ENCODE measurements at places on chromosomes 6 and 20. TPM values are rescaled to one million over a fixed set of nuclear protein-coding genes. Genes with fewer than 3 reads are reported as not detected.

HLA-DPA1 gene
- 23.1 TPM for total RNA-seq

GRCh38 chr6:20056350-20056992, 155.8 kb downstream of the MBOAT1 start:
- no peak overlapping the region for H3K4me3 ChIP-seq
- H3K27me3 ChIP-seq = no peaks in the 10 kb centered on the region
- DNase-seq = peak; percentile 54
- no peak overlapping the region for H3K27ac ChIP-seq
- H3K36me3 ChIP-seq = no peaks in the 10 kb centered on the region

SLCO4A1 gene
- total RNA-seq = 2.8 TPM

CHRNA4 gene
- total RNA-seq = 5.5 TPM

GRCh38 chr20:1307171-1307570, 21.8 kb downstream of the SDCBP2 start:
- DNase-seq = no peak
- peaks cover 69% of the 10 kb centered on the region for H3K36me3 ChIP-seq
- H3K4me3 ChIP-seq = no peak overlapping the region
- H3K27ac ChIP-seq = no peak overlapping the region
- H3K27me3 ChIP-seq = no peaks in the 10 kb centered on the region

DNA sequence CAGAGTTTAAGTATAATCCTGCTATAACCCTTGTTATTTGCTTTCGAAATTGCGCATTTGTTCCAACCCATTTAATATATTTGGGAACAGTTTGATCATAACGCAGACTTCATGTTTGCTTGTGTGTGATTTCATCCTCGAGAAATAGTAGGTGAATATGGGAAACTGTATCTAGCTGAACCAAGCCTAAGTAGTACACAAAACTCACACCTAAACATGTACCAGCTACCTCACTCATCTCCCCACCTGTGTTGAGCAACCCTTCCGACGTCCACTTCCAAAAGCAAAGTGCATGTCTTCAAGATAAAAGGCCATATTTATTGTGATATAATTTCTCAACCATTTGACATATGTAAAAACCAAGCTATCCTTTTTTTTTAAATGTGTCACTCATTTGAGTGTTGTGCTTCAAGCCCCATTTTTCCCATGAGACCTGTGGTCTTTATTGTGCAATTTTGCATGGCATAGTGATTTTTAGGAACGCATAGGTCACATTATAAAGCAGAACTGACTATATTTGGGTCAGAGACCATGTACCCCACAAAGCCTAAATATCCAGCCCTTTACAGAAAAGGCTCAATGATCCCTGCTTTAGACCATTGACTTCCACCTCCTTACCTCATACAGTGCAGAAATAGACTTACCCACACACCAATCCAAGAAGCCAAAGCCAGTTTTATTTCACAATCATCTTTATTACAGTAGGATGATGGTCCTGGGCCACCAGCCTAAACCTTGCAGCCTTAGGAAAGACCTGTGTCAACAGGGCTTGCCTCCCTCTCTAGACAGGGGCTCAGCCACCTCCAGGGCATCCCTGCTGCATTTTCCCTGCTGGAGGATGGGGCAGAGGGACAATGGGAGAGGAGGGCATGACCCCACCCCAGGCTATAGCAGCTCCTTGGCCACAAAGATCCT, 7.1 kb downstream of the CCND3 start:
- no peak for DNase-seq
- no peaks in the 10 kb centered on the region for H3K27me3 ChIP-seq
- peaks cover 29% of the 10 kb centered on the region for H3K4me1 ChIP-seq
- H3K4me3 ChIP-seq = no peak overlapping the region

EEF1E1 gene
- 51.5 TPM for total RNA-seq

DNA sequence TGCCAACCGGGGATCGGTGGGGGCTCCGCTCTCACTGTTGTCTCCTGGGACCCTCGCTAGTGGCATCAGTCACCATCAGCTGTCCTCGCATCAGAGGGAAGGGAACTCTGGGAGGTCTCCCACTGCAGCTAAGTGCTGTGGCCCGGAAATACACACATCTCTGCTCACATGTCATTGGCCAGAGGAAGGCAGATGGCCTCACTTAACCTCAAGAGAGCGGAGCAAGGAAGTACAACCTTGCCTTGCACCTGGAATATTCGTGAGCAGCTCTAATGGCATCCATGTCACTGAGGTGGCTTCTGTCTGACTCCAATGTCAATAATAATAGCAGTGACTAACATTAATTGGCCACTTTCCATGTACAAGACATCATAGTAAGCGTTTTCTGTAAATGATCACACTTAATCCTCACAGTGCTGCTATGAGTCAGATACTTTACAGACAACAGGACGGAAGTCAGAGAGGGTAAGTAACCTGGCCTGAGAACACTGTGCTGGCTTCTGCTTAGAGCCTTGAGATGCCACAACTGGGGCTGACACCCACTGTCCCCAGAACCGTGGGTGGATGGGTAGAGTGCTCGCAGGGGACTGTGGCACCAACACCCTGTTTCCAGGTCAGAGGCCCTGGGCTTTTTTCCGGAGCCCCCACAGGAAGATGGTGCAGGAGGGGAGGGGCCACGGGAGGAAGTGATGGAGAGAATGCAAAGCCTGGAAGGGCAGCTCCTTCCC, 6.0 kb downstream of the LHFPL5 start:
- no peak overlapping the region for H3K27ac ChIP-seq
- H3K4me1 ChIP-seq = no peaks in the 10 kb centered on the region
- peaks cover 2% of the 10 kb centered on the region for H3K36me3 ChIP-seq
- H3K27me3 ChIP-seq = no peaks in the 10 kb centered on the region
- DNase-seq = no peak

GRCh38 chr6:97009781-97010492, 85.4 kb downstream of the KLHL32 start:
- H3K4me3 ChIP-seq = no peak overlapping the region
- no peaks in the 10 kb centered on the region for H3K27me3 ChIP-seq
- H3K4me1 ChIP-seq = peaks cover 14% of the 10 kb centered on the region
- DNase-seq = no peak
- peak overlapping the region; percentile 57 for H3K27ac ChIP-seq

DNA sequence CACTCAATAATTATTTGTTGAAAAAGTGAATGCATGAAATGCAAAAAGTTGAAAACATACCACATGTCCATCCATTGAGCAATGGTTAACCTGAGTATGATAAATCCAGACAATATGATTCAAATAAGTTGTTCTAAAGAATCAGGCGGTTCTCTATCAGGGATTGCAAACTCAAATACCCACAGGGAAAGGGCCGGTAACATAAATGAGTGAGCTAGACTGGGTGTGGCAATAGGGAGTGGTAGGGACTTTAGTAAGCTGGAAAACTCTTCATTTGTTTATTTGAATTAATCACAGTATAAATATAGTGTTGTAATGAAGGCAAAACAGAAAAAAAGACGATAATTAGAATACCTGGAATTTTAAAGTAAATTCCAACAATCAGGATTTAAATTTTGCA, 106.3 kb downstream of the BCAS1 start:
- no peaks in the 10 kb centered on the region for H3K4me1 ChIP-seq
- H3K4me3 ChIP-seq = no peak overlapping the region
- no peak for DNase-seq
- no peak overlapping the region for H3K27ac ChIP-seq
- no peaks in the 10 kb centered on the region for H3K27me3 ChIP-seq

IL17F gene
- total RNA-seq = not detected

DNA sequence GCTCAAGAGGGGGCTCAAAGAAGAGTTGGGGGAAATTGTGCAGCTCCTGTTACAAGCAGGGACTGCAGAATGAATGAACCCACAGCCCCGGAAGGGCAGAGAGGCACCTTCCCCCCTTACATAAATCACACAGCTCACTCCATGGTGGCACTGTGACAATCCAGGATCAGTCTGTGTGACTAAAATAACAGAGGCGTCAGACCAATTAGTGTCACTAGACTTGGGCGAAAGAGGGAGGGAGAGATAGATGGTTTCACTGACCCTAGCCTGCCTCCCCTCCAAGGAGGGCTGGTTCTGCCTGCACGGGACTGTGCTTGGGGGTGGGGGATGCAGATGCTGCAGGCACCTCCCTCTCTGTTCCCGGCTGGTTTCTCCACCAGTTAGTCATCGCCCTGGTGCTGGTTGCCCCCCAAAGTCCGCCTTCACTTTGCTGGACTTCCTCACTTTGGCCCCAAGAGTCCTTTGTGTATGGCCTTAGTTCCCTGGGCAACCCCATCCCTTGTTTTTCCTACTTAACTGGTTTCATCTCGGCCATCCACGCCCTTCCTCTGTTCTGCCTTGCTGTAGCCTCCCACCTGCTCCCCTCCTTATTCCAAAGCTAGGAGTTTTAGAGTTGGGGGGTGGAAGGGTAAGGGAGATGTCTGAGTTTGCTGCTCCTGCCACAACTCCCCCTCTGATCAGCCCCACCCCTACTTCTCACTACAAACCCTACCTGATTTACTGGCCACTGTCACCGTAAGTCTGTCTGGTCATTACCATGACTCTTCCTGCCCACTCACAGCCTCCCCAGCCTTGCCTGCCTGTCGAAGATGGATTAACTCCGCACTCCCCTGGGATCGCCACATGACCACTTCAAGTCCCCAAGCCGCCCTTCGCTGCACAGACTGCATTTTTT, 17.7 kb downstream of the CCDC167 start:
- H3K36me3 ChIP-seq = peaks cover 73% of the 10 kb centered on the region
- no peak overlapping the region for H3K27ac ChIP-seq
- no peak for DNase-seq
- no peaks in the 10 kb centered on the region for H3K27me3 ChIP-seq

RAB32 gene
- 29.1 TPM for total RNA-seq

DNA sequence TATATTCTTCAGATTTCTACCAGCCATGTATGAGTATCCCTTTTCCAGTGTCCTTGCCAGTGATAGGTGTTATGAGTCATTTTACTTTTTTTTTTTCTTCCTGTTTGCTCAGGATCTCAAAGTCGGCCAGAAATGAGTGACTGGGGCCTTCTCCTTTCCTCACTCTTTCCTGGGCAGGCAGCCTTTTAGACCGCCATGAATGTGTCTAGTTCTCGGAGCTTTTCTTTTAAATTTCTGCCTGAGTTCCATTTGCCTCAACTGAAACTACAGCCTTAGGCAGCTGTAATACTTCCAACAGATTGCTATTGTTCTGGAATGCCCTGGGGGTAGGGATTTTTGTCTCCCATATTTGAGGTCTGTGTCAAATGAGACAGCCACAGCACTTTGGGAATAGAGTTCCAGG, 83.7 kb downstream of the STXBP5 start:
- H3K36me3 ChIP-seq = no peaks in the 10 kb centered on the region
- H3K4me3 ChIP-seq = no peak overlapping the region
- no peaks in the 10 kb centered on the region for H3K27me3 ChIP-seq
- no peak for DNase-seq
- H3K27ac ChIP-seq = no peak overlapping the region
- no peaks in the 10 kb centered on the region for H3K4me1 ChIP-seq
